GDM1 (cell line): ENCODE measurements at places on chromosomes 3 and 15.
A peak's percentile ranks its signal among the peaks of the same experiment; 100 is the strongest.

- DNase-seq = no peak
Measured at GRCh38 chr3:69357196-69357595, 28.7 kb downstream of the FRMD4B start.

GRCh38 chr15:23642413-23643044, 5.1 kb downstream of the MAGEL2 start:
- DNase-seq = peak; percentile 26

DNA sequence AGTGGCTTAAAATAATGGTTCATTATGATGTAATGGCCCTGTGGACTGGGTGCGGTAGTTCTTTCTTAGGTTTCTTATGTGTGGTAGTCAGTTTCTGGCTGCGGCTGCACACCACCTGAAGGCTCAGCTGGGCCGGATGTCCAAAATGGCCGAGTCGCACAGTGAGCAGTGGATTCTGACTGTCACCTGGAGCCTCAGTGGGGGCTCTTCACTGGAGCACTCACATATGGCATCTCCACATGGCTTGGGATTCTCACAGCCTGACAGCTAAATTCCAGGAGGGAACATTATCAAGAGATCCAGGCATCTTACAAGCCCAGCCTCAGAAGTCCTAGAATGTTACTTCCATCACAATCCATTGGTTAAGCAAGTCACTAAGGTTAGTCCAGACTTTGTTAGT, 26.8 kb upstream of the ALDH1L1 start:
- no peak for DNase-seq

GRCh38 chr3:53142986-53143385, 12.8 kb upstream of the RFT1 start:
- DNase-seq = peak; percentile 44

DNA sequence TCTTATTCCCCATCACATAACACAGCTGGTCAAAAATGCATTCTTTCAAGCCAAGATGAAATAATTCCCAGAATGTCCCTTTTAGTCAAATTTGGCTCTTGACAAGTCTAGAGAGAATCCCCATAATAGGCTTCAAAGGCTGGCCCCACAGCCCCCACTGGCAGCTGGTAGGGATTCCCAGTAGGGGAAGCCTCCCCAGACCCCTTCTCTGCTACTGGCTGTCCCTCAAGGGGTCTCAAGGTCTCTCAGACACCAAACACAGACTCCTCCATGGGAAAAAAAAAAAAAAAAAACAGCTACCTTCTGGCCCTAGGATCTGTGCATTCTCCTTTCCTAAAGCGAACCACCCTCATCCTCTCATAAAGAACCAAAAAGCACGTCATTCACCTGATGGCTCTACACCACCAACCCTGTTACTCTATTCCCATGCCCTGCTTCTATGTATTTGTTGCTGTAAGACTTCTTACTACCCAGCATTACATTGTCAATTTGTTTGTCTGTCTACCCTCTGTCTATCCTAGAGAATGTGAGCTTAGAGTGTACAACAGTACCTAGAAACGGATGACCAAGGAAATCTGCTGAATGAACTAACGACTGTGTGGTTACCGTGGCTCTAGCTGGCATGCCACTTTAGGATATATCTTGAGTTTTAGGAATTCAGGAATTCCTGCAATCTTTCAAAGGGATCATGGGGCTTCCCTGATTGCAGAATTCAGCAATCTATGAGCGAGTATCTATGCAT, 164.1 kb upstream of the NSMCE3 start:
- no peak for DNase-seq

DNA sequence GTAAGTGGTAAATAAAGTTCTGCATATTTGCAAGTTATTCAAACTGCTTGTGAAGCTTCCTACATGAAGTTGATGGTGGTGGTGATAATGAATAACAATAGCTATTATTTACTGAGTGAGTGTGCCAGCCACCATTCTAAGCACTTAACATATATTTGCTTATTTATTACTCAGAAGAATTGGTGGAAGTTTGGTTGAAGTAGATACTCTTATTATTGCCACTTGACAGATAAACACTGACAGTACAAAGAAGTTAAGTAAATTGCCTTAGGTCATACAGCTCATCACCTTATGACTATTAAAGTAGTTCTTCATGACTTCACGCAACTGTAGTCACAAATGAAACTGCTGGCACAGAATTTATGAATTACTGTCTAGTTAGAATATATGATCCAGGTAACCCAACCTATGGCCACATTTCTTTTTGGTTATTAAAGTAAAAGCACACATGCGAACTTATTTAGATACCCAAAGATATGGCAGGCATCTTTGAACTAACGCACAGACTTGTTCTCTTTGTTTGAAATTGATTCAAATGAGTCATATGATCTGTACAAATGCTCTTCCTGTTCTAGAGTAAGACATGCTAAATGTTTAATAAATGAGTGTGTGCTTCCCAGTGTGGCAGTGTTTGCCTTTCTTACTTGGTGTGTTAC, 99.8 kb upstream of the NR2F2 start:
- no peak for DNase-seq

- DNase-seq = no peak
Measured at GRCh38 chr3:124779116-124779515, 48.9 kb downstream of the UMPS start.

DNA sequence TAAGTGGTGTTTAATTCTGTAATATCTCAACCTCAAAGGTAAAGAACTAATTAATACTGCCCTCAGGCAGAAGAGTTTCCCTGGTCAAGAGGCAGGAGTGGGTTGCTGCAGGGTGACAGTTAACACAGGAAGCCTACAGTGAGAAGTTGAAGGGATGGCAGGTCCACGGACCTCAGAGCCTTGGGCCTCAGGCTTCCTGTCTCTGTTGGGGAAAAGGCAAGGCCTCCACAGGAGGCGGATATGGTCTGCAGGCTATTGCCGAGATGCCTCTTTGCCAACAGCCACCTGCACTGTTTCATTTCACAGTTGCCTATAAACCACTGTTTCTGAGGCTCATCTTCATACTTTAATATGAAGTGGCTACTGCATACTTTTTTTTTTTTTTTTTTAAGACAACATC, 33.3 kb upstream of the RPN1 start:
- DNase-seq = peak; percentile 59

DNA sequence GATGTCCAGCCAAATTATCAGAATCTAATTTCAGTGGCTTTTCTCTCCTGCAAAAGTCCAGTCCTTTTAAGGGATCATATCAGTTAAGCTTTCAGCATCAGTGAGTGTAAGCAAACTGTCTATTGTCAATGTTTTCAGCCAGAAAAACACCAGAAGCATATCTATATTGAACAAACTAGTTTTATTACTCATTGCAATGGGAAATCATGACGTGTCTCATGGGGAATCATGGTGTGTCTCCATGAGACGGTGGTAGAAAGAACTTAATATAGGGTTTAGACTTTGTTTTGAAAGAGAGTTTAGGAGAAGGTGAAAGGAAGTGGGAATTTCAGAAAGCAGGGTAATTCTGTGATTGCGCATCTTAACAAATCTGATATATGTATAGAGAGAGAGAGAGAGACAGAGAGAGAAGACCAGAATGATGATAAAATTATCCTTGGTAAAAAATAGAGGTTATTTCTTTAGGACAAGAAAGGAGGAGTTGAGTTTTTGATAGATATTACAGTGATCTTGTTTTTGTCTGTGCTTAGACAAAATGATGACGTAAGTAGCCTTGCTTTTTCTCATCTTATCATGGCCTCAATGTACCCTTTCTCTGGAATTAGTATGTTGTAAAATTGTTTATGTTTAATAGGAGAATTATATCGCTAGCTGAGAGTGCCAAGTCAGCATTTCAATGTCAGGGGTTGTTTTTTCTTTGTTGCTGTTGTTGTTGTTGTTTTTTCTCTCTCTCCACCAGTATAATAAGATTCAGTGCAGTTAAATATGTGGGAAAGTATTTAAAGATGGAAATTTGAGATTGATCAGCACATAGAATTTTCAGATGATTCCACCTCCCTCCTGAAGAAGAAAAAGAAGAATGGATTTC, 129.9 kb upstream of the OSTN start:
- DNase-seq = no peak

- DNase-seq = no peak
Measured at GRCh38 chr3:39169712-39170111, 16.3 kb upstream of the CSRNP1 start.

DNA sequence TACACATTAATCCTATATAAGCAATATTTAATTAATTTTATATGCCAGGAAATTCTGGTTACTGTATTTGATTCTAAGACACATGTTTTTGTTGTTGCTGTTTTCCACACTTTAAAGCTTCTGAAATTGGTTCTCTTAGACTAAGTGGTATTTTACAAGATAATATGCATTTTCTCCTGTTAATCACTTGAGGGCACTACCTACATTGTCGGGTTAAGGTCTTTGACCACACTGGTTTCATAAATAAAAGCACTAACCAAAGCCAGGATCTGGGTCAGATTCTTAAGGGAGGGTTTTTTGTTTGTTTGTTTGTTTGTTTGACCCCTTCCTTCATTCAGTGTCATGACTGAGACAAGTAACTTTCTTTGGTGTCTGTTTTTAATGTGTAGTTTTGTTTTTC, 590.2 kb downstream of the RBMS3 start:
- DNase-seq = no peak

DNA sequence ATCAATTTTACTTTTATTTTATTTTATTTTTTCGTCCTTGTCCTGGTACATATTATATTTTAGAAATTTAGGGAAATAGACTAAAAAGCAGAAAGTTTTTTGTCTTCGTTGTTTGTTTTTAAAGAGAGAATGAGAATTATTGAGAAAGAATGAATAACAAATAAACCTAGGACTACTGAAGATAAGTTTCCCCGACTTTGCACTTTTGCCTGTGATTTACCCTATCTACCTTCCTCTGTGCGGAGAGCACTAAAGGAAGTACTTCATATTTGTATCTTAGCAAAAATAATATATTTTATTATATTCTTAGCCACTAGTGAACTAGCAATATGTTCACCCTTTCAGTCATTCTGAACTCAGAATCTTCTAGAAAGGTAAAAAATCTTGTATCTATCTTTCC, 60.6 kb downstream of the ECT2 start:
- DNase-seq = no peak

- DNase-seq = no peak
Measured at GRCh38 chr3:133505813-133506212, 67.7 kb upstream of the CDV3 start.

DNA sequence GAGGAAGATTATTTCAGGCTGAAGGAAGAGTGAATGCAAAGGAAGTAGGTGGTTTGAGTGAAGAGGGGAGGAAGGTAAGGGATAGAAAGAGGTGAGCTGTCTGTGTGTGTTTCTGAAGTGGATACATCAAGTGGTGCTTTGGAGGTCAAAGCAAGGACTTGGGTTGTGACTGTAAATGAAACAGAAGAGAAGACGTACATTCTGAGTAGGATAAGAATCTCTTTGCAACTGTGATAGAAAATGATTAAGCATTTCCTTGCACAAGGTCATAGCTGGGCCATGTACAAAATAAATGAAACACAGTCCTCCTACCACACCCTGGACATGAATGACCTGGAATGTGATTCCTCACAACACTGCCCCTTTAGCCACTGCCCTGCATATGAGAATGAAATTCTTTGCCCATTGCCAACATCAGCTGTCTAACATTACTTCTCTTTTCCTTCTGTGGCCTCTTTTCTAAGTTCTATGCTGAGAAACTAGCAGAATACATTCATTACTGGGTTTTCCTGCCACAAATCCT, 28.3 kb upstream of the MINDY4B start:
- no peak for DNase-seq

- DNase-seq = peak; percentile 31
Measured at GRCh38 chr3:38738630-38739395, 77.2 kb downstream of the SCN10A start.

DNA sequence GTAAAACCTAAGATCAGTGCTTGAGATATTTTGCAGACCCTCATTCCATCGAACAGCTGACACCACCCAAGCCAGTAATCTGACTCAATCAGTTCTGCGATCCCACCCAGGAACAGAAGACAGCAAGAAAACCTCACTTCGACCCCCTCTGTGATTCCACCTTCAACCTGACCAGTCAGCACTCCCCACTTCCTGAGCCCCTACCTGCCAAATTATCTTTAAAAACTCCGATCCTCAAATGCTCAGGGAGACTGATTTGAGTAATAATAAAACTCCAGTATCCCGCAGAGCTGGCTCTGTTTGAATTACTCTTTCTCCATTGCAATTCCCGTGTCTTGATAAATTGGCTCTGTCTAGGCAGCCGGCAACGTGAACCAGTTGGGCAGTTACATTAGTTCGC, 25.7 kb upstream of the CLDN16 start:
- no peak for DNase-seq

- DNase-seq = no peak
Measured at GRCh38 chr15:68307131-68307928, 29.8 kb downstream of the FEM1B start.
